ENCODE measurements at places on chromosomes 11 and 22.

DNA sequence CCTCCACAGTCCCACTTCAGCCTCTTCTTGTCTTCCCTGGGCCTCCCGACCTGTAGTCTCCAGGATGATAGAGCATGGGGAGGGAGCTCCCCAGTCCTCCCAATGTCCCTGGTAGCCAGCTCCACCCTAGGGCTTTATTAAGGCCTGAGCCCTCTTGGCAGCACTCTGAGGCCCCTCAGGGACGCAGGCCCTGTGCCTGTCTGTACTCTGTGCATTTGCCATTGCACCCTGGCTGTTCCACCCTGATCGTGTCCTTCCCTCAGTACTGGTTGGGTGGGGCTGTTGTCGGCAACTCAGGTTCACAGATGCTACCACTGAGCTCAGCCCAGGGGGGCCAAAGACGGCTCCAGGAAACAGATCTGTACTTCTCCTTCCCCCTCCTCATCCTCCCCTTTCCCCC is 7.2 kb downstream of the SSTR3 start:
- DNase-seq, result no peak

DNA sequence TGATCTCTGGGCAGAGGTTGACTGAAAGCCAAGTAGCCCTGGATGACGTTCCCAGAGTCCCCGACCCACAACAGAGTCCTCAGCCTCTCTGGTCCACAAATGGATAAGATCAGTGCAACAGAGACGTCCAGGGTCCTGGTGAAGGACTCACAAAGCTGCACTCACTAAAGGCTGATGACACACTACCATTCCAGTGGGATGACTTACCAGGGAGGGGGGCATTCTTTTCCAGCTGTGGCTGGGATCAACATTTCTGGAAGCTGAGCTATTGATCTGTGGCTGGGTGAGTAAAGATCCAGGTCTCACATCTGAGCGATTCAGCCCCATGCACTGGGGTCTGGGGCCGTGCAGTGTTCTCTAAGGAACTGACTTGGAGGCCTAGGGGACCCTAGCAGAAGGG is 296.2 kb downstream of the NTM start:
- DNase-seq, result peak; percentile 41

GRCh38 chr11:73466643-73467042 is 90.4 kb downstream of the RELT start:
- no peak for DNase-seq

DNA sequence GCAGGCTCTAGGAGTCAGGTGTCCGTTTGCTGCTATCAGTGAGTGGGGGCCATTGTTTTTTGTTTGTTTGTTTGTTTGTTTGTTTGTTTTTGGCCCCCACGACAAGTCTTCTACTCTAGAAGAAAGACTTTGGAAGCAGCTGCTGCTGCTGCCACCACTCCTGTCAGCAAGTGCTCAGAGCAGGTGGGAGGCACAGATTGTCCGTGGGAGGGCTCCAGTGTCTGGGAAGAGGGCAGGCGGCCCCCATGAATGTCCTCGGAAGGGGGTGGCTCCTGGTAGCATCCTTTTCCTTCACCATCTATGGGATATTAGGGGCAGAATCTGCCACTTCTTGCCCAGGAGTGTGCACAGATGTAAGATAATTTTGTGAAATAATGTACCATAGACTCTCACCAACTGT is 37.8 kb upstream of the YWHAH start:
- DNase-seq, result no peak

- DNase-seq, result no peak
These were observed 13.0 kb downstream of the GALNT18 start for GRCh38 chr11:11608783-11609232.

GRCh38 chr11:19806251-19806650 is 93.6 kb downstream of the NAV2 start:
- DNase-seq, result no peak

GRCh38 chr11:28343304-28344233 is 235.4 kb downstream of the METTL15 start:
- peak; percentile 65 for DNase-seq

GRCh38 chr22:40818192-40818746 is 877 bp downstream of the SLC25A17 start:
- DNase-seq, result no peak

DNA sequence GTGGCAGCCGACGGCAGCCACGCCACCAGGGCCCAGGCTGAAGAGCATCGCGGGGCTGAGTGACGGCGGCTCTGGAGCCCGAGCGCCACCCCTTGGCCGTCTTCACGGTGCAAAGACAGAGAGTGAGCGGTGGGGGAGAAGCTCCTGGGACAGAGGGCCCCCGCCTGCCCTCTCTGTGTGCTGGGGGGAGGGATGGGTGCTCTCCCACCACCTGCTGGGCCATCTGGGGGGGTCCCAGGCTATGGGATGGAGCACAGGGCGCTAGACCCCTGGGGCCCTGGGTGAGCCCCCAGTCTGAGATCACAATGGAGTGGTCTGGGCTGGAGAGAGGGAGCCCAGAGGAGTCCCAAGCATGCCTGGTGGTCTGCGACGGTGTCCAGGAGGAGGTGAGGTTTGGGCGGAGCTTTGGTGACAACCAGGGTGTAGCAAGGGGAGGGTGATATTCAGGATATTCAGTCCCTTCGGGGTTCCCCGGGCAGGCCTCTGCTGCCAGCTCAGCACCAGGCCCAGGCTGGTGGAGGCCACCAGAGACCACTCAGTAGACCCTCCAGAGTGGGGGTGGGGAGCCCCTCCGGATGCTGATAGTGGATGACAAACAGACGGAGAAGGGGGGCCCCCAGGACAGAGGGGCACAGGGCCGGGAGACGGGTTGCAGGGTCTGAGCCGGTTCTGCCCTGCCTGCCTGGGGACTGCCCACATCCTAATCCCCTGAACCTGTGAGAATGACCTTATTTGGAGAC is 78.1 kb upstream of the PRR5 start:
- no peak for DNase-seq

- no peak for DNase-seq
These were observed 59.4 kb upstream of the FTH1 start for GRCh38 chr11:62026739-62027370.

DNA sequence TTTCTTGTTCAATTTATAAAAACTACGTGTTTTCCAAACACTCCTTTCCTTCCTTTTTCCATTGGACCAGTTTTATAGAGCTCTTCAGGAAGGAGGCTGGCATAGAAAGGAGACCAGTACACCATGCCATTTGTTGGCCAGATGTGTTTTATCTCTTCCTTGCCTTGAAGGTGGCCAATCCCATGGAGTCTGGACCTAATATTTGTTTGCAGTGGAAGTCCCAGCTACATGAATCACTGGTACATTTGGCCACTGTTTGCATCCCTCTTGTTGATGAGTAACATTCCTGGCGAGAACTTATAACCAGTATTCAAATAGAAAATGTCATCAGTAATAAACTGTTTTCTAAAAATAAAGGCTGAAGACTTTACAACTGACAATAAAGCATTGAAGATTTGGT is 110.2 kb downstream of the ANO3 start:
- DNase-seq, result peak; percentile 59

DNA sequence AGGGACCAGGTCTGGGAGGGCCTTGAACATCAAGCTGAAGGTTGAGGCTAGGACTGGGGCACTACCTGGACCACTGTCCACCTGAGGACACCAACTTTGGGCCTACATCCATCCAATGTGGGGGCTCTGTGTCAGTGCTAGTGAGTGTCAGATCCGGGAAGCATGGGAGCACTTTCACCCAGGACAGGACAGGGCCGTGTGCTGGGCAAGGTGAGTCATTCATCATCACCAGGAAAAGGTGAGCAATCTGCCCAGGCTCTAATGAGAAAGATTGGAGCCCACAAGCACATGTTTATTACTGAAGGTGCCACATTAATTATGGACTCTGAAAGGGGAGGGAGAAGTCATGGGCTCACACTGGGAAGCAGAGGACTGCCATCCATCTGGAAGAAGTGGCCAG is 39.7 kb upstream of the DRD2 start:
- no peak for DNase-seq

DNA sequence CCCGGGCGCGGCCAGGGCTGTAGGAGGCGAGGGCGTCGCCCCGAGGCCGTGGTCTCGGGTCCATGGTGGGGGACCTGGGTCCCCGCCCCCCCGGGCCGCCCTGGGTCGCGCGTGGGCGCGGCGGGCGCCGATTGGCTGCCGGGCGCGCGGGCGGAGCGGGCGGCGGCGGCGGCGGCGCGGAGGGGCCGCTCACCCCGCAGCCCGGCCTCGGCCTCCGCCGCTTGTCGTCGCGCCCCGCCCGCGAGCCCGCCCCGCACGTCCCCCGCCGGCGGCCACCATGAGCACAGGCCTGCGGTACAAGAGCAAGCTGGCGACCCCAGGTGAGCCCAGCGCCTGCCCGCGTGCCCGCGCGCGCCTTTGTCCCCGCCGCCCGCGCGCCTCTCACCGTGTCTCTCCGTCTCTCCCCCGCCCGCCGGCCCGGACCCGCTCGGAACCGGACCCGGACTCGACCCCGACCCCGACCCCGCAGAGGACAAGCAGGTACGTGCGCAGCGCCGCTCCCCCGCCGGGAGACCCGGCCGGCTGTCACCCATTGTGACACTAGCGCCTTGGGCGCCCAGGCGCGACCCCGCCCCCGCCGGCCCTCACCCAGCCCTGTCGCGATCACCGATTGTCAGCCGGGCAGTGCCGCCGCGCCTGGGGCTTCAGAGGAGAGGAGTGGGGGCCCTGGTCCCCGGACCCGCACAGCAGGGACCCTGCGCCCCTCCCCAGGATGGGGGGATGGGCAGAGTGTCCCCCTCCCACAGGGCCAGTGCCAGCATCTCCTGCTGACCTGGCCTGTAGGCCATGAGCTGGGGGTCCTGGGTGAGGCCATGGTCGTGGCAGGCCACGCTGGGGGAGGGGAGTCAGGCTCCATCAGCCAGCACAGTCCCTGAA is at the start of gene SEPTIN5:
TSS of gene SEPTIN5 (plus strand) at position 192 of the 876 bp plus-strand sequence. CDS start at position 278, 86 bp downstream.
- DNase-seq, result no peak

DNA sequence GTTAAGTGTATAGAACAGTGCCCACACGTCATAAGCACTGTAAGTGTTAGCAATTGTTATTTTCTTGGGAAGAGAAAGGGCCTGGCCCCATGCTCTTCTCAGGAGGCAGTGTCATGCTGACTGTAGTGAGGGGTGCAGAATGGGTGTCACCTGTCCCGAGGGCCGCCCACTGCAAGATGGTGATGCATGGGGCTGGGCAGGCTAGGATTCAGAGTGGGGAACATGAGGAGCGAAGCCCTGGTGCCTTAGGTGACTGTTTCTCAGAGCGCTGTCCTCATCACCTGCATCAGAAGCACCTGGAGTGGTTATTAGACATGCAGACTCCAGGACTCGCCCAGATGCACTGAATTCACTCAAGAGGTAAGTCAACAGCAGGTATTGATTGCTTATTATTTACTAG is 101.0 kb upstream of the PARVA start:
- DNase-seq, result no peak

- no peak for DNase-seq
These were observed 69.7 kb upstream of the EP300 start for GRCh38 chr22:41022470-41023298.

- DNase-seq, result peak; percentile 77
These were observed 87.0 kb upstream of the THY1 start for GRCh38 chr11:119509969-119510401.

DNA sequence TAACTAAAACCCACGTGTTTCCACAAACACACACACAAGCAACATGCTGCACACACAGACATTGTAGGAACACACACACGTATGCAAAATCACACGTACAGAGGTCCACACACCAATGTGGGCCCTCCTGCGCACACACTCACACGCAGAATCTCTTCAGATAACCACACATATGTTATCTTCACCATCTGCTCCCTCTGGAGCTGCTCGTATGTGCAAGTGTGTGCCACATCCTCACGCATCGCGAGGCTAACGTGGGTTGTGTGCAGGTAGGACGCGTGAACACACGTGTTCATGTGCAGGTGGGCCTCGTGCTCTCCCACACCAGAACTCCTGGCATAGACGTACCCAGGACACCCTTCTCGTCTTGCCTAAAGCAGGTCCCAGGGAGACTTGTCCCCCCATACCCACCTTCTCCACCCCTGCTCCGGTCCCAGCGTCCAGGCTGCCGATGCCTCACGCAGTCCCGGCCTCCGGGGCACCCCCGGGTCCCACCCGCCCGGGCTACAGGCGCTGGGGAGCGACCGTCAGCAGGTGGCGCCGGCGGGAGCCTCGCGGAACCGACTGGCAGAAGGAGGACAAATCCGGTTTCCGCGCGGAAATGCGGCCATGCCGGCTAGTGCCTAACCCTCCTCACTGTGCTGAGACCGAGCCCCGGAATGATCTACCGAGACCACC is 10.3 kb upstream of the IGSF9B start:
- DNase-seq, result no peak

DNA sequence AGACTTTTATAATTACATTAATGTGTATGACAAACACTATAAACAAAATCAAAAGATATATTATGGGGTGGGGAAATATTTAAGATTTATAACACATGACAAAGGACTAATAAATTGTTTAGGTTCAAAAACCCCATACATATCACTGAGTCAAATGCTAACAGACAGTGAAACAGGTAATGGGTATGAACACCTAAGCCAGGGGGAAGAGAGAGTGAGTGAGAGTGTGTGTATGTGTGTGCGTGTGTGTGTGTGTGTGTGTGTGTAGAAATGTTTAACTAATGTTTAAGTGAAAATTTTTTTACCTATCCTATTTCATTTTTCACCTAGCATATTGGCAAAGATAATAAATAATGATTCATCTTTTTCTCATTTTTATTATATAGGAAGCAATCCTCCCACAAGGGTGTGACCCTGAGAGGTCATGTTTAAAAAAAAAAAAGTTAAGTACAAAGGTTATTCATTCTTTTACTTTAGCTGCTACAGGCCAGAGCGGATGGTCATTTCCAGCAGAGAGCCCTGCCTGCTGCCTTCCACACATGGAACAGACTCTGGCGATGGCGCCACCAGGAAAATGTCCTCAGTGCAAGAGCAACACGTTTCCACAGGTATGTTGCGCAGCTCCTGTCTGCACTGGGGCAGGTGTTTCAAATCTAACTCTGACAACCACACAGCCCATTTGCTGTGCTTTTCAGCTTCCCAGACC is 72.9 kb downstream of the PISD start:
- no peak for DNase-seq
